AG08396 (cell line): ENCODE measurements at places on chromosomes 2 and 18.

GRCh38 chr18:12377556-12378197 is 650 bp upstream of the AFG3L2 start:
- DNase-seq, result peak; percentile 98

DNA sequence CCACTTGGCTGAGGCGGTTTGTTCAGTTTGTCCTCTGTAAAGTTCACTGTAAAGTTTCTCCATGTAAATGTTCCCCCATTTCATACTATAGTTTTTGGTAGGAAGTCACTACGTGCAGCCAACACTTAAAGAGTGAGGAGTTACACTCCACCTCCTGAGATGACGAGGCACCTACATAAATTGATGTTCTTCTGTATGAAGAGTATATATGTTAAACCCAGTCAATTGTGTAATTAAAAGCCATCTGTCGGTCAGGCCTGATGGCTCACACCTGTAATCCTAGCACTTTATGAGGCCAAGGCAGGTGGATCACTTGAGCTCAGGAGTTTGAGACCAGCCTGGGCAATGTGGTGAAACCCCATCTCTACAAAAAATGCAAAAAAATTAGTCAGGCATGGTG is 7.6 kb downstream of the PIGN start:
- no peak for DNase-seq

GRCh38 chr18:23114171-23114881 is 21.0 kb upstream of the CABLES1 start:
- DNase-seq, result no peak

GRCh38 chr2:134370655-134371445 is 117.0 kb downstream of the MGAT5 start:
- DNase-seq, result no peak

GRCh38 chr2:10022966-10023662 is 20.2 kb upstream of the KLF11 start:
- DNase-seq, result no peak

- no peak for DNase-seq
Measured at GRCh38 chr2:207255565-207256470, 90.1 kb upstream of the KLF7 start.

- no peak for DNase-seq
Measured at GRCh38 chr2:10478916-10479315, 30.8 kb upstream of the ODC1 start.
